ENCODE measurements at places on chromosomes 11 and 22.

- no peak for DNase-seq
Observed at GRCh38 chr11:64755681-64756361, 4.0 kb downstream of the PYGM start.

DNA sequence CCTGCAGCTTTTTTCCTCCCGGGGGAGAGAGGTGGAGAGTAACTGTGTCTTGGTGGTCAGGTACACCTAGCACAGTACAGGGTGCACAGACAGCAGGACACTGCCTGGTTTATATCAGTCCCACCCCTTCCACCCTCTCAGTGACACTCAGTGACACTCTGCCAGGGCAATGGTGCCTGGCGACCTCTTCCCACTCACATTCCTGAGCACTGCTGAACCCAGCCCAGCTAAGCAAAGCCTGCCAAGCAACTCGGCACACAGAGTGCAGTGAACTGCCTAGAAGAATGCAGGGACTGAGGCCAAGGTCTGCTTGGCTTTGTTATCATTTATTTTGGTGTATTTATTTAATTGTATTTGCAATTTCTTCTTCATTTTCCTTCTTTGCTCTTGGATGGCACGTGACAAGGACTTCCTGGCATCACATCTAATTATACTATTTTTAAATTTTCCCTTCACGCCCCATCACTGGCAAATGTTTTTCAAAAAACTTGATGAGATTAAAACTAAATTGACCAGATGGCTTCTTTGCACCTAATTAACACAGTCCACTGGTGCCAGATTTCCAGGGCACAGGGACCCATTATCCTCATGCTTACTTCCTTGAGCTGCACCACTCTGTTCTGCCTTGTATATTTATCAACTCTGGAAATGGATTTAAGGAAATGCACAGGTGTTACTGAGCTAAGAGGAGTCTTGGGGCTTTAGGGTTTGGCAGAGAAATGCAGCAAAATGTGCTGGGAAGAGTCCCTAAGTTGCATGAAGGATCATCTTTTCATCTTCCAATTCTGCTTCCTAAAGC, 205.6 kb downstream of the ADAMTS15 start:
- DNase-seq = no peak

DNA sequence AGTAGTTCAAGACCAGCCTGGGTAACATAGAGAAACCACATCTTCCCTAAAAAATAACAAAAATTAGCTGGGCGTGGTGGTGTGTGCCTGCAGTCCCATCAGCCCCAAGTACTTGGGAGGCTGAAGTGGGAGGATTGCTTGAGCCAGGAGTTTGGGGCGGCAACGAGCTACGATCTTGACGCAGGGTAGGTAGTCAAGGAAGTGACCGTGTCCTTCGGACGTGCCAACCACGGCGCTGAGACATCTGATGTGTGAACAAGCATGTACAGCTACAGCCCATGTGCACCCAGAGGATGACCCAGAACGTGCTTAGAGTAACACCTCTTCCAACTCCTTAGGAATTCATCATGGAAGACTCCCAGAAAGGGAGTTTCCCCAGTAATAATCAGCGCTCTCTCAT, 21.4 kb downstream of the RGL4 start:
- DNase-seq = no peak

- DNase-seq = no peak
Observed at GRCh38 chr11:9700105-9700801, 36.4 kb downstream of the SWAP70 start.

GRCh38 chr22:37229012-37229804, 14.9 kb downstream of the RAC2 start:
- DNase-seq = no peak

DNA sequence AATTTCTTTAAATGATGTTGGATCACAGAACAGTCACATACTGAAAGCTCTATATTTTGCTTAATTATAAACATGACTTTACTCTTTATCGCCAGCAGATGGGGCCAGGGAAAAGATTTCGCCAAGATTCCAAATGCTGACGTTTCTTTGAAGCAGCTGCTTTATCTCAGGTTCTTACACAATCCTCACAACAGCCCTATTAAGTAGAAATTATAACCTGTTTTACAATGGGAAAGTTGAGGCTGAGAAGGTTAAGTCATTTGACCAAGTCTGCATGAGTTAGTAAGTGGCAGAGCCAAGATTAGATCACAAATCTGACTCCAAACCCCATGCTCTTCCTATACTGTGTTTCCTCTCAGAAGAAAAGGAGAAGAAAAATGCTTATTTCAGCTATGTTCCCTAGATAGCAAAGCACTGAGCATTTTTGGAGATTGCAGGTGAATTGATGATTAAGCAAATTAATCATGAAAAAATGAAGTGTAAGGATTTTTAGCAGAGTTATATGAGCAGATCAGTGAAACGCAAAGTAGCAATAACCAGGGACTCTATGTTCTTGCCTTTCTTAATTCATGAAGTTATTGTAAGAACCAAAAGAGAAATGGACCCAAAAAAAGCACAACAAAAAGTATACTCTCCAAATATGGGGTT, 79.0 kb downstream of the AASDHPPT start:
- DNase-seq = no peak

DNA sequence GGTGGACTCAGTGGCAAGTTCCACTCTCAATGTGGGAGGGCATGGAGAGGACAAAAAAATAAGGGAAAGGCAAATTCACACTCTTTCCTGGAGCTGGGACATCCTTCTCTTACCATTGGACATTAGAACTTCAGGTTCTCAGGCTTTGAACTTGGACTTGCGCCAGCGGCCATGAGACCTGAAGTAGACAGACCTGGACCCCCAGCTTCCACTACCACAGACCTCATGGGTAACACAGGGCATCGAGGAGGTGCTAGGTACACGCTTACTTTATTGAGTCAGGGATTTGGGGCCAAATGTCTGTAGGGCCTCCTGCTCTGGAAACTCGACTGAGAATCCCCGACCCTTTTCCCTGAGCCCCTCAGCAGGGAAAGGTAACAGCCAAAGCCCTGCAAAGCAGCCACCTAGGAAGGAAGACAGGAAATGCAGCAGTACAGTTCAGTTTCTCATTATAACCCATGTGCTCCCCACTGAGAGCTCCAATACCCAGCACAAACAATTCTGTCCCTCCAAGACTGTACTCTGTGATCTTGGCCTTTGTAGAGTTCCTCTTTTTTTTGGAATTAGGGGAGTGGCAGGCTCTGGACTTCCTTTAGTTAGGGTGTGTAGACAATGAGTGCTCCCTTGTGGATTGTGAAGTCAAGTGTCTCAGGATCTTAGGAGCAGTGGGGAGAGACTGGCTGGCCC, 5.7 kb downstream of the CHRNA10 start:
- no peak for DNase-seq

GRCh38 chr11:97409141-97409540, 1019.3 kb downstream of the JRKL start:
- DNase-seq = no peak

- DNase-seq = peak; percentile 73
Observed at GRCh38 chr22:38681582-38682335, at the start of gene TOMM22. TSS of gene TOMM22 (plus strand) at chr22:38681957. CDS start at chr22:38681979, 22 bp downstream.

GRCh38 chr11:14075118-14076078, 112.9 kb downstream of the SPON1 start:
- no peak for DNase-seq

DNA sequence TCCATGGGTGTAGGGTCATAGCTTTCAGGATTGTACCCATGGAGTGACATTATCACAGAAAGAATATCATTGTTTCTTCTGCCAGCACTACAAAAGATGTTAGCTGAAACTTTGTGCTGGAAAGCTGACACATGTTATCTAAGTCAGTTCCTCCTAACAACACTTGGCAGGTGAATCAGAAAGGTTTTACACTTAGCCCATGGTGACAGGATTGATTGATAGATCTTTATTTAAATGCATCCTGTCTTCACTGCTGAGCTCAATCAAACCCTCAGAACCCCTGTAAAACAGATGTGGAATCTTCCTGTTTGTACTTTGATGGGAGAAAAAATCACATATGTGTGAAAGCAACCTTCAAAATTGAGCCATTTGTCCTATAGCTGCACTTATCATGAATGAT, 811.5 kb upstream of the ANO3 start:
- DNase-seq = no peak

DNA sequence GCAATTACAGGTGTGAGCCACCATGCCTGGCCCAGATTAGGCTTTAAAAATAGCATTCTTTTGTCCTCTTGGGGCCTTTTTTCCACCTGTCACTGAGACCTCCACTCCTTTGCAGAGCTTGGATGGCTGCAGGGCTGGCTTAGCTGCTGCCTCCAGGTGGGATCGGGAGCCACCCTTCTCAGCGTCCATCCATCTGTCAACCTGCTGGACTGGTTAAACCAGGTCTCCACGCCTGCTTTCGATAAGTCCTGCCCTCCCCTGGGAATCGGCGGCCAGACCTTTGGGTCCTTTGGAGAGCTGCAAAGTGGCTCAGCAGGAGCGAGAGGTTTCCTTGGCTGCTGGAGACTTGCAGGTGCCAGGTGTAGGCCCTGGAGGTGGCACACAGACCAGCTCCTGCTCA, 23.4 kb upstream of the GRAMD4 start:
- no peak for DNase-seq

DNA sequence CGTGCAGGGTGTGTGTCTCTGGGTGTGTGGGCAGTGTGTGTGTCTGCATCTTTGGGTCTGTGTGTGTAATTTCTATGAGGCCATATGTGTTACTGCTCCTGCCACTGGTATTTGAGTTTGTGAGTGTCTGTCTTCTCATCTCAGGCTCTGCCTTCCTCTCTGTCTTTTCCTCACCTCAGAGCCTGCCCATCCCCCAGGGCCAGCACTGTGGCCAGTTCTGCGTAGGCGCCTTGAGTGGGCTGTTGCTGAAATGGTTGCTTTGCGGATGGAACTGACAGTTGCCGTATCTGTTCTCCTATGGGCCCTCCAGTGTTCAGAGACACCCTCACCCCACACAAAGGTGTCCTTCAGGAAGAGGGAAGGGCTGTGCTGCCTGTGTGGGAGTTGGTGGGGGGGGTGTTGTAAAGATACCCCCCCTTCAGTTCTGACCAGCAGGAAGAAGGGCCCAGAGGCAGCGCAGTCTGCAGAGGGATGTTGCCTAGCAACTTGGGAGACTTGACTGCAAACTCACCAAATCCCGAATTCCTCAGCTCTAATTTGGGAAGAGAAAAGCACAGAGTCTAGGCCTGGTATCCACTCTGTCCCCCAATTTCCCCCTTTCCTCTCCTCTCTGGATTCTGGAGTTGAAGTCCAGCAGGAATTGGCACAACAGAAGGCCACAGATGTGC, 2.0 kb upstream of the NRGN start:
- no peak for DNase-seq

- DNase-seq = no peak
Observed at GRCh38 chr11:58027341-58027740, 3.4 kb upstream of the OR6Q1 start.

DNA sequence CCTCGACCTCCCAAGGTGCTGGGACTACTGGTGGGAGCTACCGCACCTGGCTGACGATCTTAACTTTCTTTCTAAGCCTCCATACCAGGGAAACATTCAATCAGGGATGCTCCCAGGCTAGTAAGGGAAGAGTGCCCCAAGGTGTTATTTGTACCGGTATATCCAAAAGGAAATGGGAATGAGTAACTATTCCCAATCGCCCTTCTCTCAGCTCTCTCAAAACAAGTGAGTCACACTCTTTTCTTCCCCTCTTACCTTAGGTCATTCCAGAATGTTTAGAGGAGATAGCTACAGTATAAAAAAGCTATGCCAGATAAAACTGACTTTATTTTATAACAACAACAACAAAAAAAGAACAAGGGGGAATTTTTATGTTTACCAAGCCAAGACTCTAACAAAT, 13.7 kb downstream of the DCDC1 start:
- DNase-seq = no peak

DNA sequence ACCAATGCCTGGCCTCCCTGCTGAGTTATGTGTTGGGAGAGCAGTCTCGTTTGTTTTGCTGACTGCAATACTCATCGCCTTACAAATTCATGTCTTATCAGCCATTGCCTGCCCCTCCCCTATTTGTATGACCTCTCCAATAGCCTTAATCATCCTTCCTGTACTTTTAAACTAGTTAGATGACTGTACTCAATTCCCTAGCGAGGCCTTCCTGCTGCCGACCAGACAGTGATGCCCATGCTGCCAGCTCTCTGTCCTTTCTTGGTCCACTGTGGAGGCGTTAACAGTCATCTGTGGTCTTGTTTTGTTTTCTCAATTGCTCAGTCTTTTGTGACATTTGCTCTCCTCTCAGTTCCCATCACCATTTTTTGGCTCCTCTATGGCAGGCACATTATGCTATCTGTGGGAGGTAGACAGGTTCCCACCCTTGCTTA, 20.3 kb upstream of the YPEL1 start:
- DNase-seq = no peak

- DNase-seq = no peak
Observed at GRCh38 chr22:37425800-37426705, 1.2 kb downstream of the ELFN2 start.

DNA sequence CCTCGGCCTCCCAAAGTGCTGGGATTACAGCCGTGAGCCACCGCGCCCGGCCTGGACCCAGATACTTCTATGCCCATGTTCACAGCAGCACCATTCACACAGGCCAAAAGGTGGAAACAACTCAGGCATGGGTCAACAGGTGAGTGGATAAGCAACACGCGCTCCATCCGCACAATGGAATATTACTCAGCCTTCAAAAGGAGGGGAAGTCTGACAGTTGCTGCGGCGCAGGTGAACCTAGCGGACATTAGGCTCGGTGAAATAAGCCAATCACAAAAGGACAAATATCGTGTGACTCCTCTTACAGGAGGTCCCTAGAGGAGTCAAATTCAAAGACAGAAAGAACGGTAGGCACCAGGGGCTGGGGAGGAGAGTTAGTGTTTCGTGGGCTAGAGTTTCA, 47.0 kb downstream of the TRMU start:
- DNase-seq = no peak

DNA sequence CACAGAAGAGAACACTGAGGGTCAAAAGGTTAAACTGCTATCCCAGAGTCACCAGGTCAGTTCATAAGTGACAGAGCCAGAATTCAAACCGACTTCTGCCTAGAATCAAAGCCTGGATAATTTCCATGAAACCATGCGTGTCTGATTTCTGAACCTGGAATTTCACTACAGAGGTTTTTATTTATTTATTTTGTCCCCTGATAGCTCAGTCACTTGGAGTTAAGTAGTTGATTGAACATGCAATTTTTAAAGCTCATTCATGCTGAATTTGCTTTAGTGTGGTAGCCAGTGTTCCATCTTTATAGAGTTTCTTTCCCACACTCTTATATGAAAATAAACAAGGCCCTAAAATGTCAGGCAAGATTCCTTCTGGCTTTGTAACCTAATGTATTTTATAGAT, 93.2 kb downstream of the NAV2 start:
- no peak for DNase-seq

DNA sequence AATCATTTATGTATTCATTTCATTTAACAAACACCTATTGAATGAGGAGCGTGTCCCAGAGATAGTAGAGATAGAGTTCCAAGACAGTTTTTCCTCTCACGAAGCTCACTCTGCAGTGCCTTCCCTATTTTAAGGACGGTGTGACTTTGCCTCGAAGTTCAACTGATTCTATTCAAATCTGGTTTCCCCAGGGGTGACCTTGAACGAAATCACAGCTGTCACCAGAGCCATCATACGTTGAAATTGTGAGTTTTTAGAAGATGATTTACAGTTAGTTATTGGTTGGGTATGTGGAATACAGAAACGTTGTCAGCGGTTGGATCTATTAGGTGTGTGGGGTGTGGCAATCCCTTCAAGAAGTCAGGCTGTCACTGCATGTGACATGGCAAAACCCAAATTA, 33.9 kb upstream of the SESN3 start:
- no peak for DNase-seq

Data from T-helper 17 cell (primary cell).